ENCODE measurements at places on chromosomes 3 and 15.

- DNase-seq: no peak
Observed at GRCh38 chr15:93870583-93870982, 360.8 kb upstream of the MCTP2 start.

- no peak for DNase-seq
Observed at GRCh38 chr15:72737061-72737460, 46.5 kb downstream of the ADPGK start.

GRCh38 chr15:49810720-49811119 lies 189.9 kb downstream of the DTWD1 start:
- no peak for DNase-seq

- no peak for DNase-seq
Observed at GRCh38 chr15:51706926-51707608, 25.8 kb downstream of the SCG3 start.

- DNase-seq: peak; percentile 38
Observed at GRCh38 chr3:191329654-191330529, at the start of gene UTS2B. Gene UTS2B (minus strand): TSS chr3:191330526. CDS start chr3:191282189, 48,337 bp downstream.

DNA sequence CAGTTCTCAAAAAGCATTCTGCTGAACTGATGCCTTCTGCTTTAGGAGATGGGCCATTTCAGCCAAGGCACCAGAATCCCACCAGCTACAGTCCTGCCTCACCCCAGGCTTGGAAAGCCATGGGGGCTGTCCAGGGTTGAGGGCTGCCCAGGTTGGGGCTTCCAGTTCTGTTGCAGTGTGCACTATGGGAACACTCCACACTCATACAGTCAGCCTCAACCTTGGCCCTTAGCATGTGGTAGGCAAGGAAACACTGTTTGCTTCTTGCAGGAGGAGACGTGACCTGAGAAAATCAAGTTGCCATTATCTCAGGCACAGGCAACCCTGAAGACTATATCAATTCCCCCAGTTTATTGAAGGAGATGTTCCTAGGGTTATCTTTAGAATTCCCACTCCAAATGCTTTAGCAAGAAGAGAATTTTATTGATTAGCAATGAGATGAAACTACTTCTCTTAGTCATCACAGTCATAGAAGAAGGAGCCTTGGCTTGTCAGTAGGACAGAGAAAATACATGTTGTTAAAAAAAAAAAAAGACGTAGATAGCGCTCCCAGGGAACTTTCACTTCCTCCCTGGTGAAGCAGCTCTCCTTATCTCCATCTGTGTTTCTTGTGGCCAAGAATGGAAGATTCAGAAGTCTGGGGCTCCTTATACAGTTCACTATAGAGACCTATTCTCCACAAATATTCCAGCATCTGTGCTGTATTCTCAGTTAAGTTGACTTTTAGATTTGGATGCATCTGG lies 38.3 kb upstream of the IL12A start:
- DNase-seq: no peak

- DNase-seq: no peak
Observed at GRCh38 chr3:13457593-13457992, 22.5 kb upstream of the HDAC11 start.

Measured in AG08395 (cell line).